ENCODE measurements at places on chromosomes 13 and 19.

DNA sequence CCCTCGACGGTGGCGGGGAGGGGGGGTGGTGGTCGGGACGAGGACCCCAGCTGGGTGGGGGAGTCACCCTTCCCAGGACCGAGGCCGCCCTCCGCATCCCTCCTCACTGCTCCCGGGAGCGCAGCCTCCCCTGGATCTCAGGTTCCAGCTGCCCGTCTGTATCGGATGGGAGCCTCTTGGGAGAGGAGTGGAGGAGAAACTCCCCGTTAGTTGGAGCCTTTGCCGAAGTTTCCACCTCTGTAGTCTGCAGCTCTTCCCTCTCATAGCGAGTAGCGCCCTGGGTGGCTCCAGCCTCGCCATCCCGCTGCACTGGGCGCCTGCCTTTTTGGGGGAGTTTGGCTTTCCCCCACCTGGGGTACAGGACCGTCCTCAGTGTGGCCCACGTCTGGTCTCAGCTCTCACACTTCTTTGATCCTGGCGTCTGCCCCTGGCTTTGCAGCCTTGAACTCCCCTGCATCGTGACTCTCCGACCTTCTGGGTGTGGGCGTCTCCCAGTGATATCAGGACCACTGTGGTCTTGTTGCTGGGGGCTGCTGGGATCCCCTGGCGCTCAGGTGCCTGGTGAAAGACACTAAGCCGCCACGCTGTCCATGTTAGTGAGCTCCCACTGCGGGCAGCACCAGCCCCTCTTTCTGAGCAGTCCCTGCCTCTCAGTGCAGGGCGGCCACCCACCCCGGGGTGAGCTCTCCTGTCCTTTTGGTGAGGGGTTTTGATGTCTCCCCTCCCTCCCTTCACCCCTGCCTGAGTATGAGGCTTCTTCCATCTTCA is 1.1 kb downstream of the CNOT3 start:
- DNase-seq: no peak

DNA sequence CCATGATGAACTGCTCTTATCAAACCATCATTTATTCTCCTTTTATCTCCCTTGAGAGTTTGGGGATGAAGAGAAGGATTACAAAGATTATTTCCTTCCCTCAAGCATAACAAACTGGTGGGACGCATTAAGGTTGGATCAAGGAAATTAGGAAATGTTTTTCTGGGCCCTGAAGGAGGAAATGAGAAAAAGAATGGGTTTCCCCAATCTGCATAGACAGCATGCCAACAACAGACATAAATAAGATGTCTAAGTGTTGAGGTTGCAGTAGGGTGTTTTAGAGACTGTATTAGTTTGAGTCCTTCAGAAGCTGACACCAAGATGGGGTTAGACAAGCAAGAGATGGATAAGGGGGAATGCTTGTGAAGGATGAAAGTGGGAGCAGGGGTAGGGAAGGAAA is 7.3 kb downstream of the EPSTI1 start:
- DNase-seq: no peak

GRCh38 chr13:65530688-65531087 is 1699.4 kb downstream of the PCDH9 start:
- no peak for DNase-seq

- DNase-seq: peak; percentile 77
These were observed 6.5 kb downstream of the ZNF426 start for GRCh38 chr19:9531933-9532332.

- peak; percentile 21 for DNase-seq
These were observed 264.4 kb downstream of the UQCRFS1 start for GRCh38 chr19:28948566-28948965.

DNA sequence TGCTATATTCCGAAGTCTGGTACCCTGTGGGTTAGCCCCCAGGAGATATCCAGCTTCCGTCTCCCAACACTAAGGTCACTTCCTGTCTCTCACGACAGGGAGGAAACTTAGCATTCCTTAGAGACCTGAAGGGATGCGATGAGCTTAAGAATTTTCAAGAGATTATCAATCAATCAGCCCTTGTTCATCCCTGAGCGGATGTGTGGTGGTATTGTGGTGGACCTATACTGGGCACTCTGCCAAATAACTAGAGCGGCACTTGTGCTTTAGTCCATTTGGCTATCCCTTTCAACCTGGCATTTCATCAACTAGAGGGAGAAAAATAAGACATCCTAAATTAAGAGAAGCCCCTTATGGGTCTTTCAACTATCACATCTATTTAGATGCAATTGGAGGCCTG is 30.9 kb upstream of the ZNF562 start:
- DNase-seq: no peak

- peak; percentile 51 for DNase-seq
These were observed 262.4 kb upstream of the SPRY2 start for GRCh38 chr13:80603351-80603750.

- no peak for DNase-seq
These were observed at the start of gene FBXO27 for GRCh38 chr19:39032063-39032918. FBXO27 (minus strand) TSS chr19:39032549; CDS start chr19:39032227, 322 bp downstream.

DNA sequence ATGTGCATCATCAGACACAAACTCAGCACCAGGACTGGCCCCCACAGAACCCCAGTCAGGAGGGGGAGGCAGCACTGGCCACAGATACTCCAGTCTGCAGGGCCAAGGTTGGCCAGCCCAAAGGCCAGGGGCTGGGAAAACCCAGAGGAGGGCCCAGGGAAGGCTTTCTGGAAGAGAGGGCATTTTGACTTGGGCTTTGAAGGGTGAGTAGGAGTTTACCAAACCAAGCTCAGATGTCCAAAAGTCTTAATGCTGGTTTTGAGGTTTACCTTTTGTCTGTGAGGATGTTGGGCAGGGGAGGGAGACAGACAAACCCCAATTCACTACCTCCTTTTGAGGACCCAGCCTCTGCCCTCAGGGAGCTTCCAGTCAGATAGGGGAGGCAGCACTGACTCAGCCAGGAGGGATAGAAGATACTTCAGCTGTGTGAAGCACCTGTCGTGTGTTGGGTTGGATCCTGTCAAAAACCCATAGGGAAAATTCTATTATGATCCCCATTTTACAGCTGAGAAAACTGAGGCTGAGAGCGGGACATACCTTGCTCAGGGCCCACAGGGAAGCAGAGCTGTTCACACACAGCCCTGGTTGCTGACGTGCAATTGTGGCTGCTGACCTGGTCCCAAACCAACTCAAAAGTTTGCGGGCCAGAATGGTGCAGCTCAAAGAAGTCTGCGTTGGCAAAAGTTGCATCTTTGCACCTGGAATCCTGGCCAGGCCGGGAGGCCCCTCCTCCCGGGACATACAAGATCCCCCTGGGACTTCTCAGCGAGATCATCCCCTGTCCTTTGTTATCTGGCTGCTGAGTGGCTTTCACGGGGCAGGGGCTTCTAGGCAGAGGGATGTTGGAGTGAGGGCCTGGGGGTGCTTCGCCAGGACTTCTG is 13.1 kb downstream of the CILP2 start:
- DNase-seq: no peak

GRCh38 chr13:43132911-43133310 is 109.5 kb downstream of the DNAJC15 start:
- no peak for DNase-seq
